ENCODE measurements at places on chromosomes 1 and 21. TPM values are rescaled to one million over a fixed set of nuclear protein-coding genes. Genes with fewer than 3 reads are reported as not detected.
A peak's percentile ranks its signal among the peaks of the same experiment; 100 is the strongest.

Gene RAB3B
- 30.6 TPM for total RNA-seq

DNA sequence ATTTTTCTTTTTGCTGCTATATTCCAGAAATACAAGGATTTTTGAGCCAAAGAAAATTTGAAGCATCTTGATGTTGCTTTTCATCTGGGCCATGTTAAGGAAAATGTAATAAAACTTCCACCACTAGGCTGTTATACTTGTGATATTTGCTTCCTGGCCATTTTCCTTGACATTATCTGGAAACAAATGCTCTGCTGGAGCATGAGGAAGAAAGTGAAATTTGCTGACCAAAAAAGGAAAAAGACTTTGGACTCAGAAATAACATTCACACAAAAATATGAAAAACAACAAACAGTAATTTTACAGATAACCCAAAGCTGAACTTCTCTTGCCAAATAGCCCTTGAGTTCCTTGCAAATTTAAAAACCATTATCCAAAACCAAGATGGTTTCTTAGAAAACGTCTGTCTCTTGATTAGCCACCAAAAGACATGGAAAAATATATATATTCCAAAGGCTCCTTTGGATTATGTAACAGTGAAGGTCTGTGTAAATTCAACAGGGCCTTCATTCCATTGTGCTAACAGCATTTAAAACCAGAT, 344.5 kb downstream of the LMX1A start:
- no peak overlapping the region for H3K4me3 ChIP-seq
- H3K4me1 ChIP-seq: no peaks in the 10 kb centered on the region
- no peaks in the 10 kb centered on the region for H3K36me3 ChIP-seq
- no peak overlapping the region for H3K27ac ChIP-seq

GRCh38 chr1:19354531-19354981, 42.4 kb downstream of the SLC66A1 start:
- DNase-seq: no peak
- no peak overlapping the region for H3K4me3 ChIP-seq
- H3K4me1 ChIP-seq: 0 out of 2 replicates have a peak, but pooled peaks cover 3% of the 10 kb centered on the region
- no peak overlapping the region for H3K27ac ChIP-seq
- no peaks in the 10 kb centered on the region for H3K27me3 ChIP-seq

Gene SLC66A1
- 22.5 TPM for total RNA-seq

GRCh38 chr1:201013991-201014815, 9.3 kb downstream of the KIF21B start:
- no peaks in the 10 kb centered on the region for H3K27me3 ChIP-seq
- peaks cover 7% of the 10 kb centered on the region for H3K4me1 ChIP-seq
- no peak overlapping the region for H3K27ac ChIP-seq
- DNase-seq: peak; percentile 94
- no peak overlapping the region for H3K4me3 ChIP-seq

GRCh38 chr1:67348586-67349252, 41.0 kb downstream of the IL12RB2 start:
- DNase-seq: no peak
- H3K4me1 ChIP-seq: no peaks in the 10 kb centered on the region
- H3K4me3 ChIP-seq: no peak overlapping the region
- H3K36me3 ChIP-seq: no peaks in the 10 kb centered on the region
- H3K27ac ChIP-seq: no peak overlapping the region

GRCh38 chr1:7755448-7755847, 15.6 kb upstream of the VAMP3 start:
- no peaks in the 10 kb centered on the region for H3K27me3 ChIP-seq
- no peak overlapping the region for H3K4me3 ChIP-seq
- H3K27ac ChIP-seq: no peak overlapping the region
- peaks cover 5% of the 10 kb centered on the region for H3K4me1 ChIP-seq

Gene S100A7A
- not detected for total RNA-seq

DNA sequence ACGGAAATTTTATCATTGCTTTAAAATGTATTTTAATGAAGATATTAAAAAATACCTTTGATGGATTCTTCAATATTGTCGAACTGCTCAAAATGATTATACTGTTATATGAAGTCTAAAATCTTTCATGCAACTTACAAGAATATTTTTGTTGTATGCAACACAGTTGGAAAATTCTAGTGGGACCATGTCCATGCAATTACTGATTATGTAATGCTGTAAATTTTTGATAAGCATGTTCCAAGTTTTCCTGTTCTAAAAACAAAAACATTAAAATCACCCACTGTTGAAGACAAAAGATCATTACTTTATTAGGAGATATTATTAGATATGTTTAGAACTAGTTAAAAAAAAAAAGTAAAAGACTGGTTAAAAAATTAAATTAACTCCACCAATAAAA, 132.8 kb downstream of the NFIA start:
- H3K27me3 ChIP-seq: no peaks in the 10 kb centered on the region
- DNase-seq: no peak
- no peaks in the 10 kb centered on the region for H3K36me3 ChIP-seq
- no peak overlapping the region for H3K4me3 ChIP-seq
- H3K4me1 ChIP-seq: no peaks in the 10 kb centered on the region

GRCh38 chr1:107695341-107695740, 269.6 kb downstream of the VAV3 start:
- no peak overlapping the region for H3K4me3 ChIP-seq
- H3K27me3 ChIP-seq: no peaks in the 10 kb centered on the region
- H3K36me3 ChIP-seq: no peaks in the 10 kb centered on the region
- no peaks in the 10 kb centered on the region for H3K4me1 ChIP-seq
- H3K27ac ChIP-seq: no peak overlapping the region

Gene CD244
- not detected for total RNA-seq

Gene TFF3
- 1.5 TPM for total RNA-seq

DNA sequence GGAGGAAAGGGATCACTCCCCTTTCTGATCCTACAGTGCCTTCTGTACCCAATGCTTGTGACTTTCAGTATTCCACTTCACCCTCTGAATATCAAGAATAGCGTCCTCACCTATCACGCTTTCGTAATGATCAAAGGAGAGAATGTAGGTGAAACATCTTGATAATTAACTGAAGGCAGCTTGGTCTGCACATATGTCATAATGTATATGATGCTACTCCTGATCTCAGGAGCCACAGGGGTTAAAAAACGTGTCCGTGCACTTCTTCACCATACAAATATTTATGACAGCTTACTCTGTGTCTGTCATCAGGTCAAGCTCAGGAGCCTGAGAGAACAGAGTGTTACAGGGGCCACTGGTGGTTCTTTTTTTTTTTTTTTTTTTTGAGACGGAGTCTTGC, 1.2 kb upstream of the PIK3C2B start:
- peaks cover 9% of the 10 kb centered on the region for H3K4me1 ChIP-seq
- H3K36me3 ChIP-seq: no peaks in the 10 kb centered on the region
- peak overlapping the region; percentile 74 for H3K4me3 ChIP-seq
- no peak overlapping the region for H3K27ac ChIP-seq

Gene CFHR1
- not detected for total RNA-seq

- no peaks in the 10 kb centered on the region for H3K27me3 ChIP-seq
- peaks cover 11% of the 10 kb centered on the region for H3K4me1 ChIP-seq
- peak overlapping the region; percentile 96 for H3K27ac ChIP-seq
- no peak overlapping the region for H3K4me3 ChIP-seq
Measured at GRCh38 chr21:36097427-36098181, 27.8 kb downstream of the CBR1 start.

GRCh38 chr1:72284348-72285073, 2.2 kb upstream of the NEGR1 start:
- no peaks in the 10 kb centered on the region for H3K36me3 ChIP-seq
- H3K27ac ChIP-seq: no peak overlapping the region
- H3K4me3 ChIP-seq: no peak overlapping the region
- DNase-seq: peak; percentile 76
- no peaks in the 10 kb centered on the region for H3K4me1 ChIP-seq

Gene WNT3A
- 0.20 TPM for total RNA-seq

Gene RRAGC
- 19.1 TPM for total RNA-seq

DNA sequence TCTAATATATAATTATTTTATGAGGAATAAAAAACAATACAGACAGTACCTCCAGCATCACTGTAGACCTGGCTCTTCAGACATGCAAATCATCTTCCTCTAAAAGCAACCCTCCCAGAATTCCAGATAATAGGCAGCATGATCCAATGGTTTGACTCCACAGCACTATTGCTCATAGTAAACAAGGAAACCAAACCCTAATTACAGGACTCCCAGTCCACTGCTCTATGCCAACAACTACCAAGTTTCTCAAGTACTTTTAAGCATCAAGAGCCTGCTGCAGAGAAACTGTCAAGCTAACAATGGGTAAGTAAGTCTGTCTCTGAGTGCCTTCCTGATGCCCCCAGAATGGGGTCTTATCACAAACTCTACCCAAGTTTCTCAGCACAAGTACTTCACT, 57.2 kb downstream of the EYA3 start:
- no peaks in the 10 kb centered on the region for H3K4me1 ChIP-seq
- H3K27me3 ChIP-seq: no peaks in the 10 kb centered on the region
- no peaks in the 10 kb centered on the region for H3K36me3 ChIP-seq
- no peak overlapping the region for H3K4me3 ChIP-seq
- no peak for DNase-seq

DNA sequence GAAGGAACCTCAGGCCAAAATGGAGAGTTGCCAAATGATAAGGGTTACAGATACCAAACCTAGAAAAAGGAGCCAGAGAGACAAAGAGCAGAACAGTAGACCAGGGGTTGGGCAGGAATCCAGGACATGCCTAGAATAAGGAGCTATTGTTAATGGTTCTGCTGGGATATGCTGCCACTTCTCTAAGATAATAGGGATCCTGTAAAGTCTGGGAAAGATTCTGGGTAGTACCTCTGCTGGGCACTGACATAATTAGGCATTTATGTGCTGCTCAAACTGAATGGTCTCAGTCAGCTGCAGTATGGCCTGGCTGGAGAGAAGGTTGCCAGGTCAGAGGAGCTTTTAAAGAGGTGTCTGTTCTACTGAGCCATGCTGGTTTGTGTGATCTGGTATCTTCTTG, 19.9 kb upstream of the NRIP1 start:
- no peak for DNase-seq
- no peaks in the 10 kb centered on the region for H3K36me3 ChIP-seq
- H3K4me3 ChIP-seq: no peak overlapping the region
- H3K27ac ChIP-seq: no peak overlapping the region

GRCh38 chr1:23436520-23437354, 12.2 kb upstream of the TCEA3 start:
- H3K36me3 ChIP-seq: peaks cover 43% of the 10 kb centered on the region
- H3K4me1 ChIP-seq: no peaks in the 10 kb centered on the region
- peak overlapping the region; percentile 17 for H3K4me3 ChIP-seq
- H3K27me3 ChIP-seq: no peaks in the 10 kb centered on the region

Measured in H9 (cell line).